ENCODE measurements at places on chromosomes 3 and 15.
A peak's percentile ranks its signal among the peaks of the same experiment; 100 is the strongest.

DNA sequence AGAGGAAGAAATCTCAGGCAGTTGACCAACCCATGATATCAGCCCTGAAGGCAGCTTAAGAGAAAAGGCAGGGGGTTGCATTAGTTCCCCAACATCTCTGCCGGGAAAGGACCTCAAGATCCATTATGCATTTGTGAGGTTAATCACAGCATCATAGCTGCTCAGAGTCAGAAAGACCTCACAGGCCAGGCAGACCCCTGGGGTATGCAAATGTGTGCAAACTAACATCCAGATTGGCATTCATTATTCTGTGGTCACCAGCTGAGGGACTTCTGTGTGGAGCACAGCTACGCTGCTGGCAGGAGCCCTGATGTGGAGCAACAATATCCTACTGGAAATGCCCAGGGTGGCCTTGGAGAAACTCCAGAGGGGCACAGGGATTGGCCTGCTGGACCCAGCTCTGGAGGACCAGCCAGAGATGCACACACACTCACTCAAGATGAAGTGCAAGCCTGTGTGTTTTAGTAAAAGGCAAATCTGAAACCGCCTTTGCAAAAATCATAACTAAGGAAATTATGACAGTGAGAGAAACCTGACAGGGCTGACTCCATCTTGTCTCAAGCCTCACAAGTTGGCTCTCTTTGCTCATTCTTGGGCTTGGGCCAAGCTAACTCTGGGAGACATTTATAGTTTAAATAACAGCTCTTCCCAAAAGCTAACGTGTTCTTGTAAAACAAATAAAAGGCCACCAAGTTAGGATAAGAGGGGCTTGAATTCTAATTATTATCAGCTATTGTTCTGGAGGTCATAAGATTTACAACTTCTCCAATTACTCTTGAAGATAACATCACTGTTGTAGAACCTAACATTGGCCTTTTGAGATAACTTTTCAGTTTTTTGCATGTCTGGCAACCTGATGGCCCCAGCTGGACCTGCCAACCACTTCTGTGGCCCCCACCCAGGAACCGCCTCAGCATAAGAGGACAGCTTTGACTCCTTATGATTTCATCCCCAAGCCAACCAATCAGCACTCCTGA lies 257.1 kb downstream of the UACA start:
- no peak for DNase-seq

GRCh38 chr15:97909291-97909891 lies 51.1 kb upstream of the ARRDC4 start:
- peak; percentile 69 for DNase-seq

GRCh38 chr3:128799653-128800052 lies 73.7 kb downstream of the RAB7A start:
- no peak for DNase-seq

GRCh38 chr3:113897373-113897777 lies 50.4 kb upstream of the ZDHHC23 start:
- DNase-seq = no peak

DNA sequence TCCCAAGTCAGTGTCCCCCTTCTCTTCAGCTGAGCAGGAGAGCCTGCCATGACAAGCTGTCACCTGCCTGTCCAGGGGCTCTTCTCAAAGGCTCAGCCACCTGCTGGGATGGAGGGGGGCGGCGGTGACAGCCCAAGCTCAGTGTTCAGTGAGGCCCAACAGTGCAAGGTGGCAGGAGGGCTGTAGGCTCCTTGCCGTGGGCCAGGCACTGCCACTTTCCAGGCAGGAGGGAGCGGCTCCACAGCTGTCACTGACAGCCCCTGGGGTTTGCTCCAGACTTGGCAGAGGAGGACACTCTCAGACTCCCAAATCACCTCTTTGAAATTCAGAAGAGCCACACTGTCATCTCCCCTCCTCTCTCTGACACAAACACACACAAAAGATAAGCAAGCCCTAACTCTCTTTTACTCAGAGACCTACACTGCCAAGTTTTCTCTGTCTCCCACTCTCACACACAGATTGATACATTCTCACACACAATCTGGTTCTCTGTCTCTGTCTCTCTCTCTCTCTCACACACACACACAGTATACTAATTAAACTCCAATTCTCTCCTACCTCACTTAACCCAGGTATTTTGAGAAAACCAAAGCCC lies 443.3 kb downstream of the EPHB1 start:
- no peak for DNase-seq

- DNase-seq = no peak
Observed at GRCh38 chr15:34802803-34803750, 7.7 kb upstream of the ACTC1 start.

DNA sequence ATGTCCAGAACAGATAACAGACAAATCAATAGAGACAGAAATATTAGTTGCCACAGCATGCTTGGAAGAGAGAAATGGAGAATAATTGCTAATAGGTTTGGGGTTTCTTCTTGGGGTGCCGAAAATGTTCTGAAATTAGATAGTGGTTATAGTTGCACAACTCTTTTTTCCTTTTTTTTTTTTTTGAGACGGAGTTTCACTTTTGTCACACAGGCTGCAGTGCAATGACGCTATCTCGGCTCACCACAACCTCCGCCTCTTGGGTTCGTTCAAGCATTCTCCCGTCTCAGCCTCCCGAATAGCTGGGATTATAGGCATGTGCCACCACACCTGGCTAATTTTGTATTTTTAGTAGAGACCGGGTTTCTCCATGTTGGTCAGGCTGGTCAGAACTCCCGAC lies 163.3 kb downstream of the PLCH1 start:
- no peak for DNase-seq

DNA sequence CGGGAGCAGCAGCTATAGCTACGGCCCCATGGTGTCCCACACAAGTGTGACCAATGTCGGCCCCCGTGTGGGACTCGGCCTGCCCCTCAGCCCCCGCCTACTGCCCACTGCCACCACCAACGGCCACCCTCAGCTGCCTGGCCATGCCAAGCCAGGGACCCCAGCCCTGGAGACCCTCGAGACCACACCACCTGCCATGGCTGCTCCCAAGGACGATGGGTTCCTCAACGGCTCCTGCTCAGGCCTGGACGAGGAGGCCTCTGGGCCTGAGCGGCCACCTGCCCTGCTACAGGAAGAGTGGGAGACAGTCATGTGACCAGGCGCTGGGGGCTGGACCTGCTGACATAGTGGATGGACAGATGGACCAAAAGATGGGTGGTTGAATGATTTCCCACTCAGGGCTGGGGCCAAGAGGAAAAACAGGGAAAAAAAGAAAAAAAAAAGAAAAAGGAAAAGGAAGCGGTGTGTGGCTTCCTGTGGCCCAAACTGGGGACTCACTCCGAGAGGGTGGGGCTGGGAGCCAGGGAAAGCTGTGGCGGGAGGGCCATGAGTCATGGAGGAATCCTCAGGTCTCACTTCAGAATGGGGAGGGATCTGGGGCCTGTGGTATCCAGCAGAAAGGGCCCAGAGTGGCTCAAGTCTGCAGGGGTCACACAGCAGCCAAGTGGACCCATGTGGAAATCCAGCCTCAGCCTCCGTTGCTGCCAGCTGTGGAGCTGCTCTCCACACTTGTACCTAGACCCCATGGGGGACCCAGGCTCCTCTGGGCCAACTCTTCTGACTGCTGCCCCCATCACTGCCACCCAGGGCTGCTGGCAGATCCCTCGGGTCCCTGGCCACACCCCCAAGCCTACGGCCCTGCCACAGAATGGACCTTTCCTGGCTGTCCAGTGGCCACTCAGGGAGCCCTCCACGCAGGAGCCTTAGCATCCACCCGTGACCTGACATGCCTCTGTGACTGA lies 26.1 kb downstream of the PTH1R start:
- no peak for DNase-seq

DNA sequence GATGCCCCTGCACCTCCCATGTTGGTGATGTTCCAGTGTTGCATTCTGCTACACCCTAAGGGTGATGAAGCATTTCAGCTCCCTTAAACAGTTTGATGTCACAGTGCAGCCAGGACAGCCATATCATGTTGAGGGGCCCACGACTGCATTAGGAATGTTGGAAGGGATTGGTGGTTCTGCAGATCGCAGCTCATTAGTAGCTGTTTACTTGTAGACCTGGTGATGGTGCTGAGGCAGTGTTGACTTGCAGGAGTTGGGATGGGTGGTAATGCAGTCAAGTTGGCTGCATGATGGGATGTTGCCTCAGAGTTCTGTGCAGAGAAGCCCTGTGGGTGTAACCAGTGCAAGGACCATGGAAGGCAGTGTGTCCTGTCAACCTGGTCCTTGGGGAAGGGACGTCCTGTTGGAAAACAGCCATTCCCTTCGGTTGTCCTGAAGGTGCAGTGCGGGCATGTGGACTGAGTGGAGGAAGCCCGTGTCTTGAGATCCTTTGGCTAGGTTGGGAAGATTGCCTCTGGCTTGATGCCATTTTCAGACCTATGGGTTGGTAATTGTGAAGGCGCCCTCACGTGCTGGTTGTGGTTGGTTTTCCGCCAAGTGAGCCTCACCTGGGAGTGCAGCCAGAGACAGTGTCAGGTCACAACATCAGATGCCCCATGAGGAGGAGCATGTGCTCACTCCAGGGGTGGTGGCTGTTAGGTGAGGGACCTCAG lies 100.7 kb downstream of the SNRPN start:
- DNase-seq = no peak

GRCh38 chr3:61960976-61961375 lies 399.6 kb downstream of the PTPRG start:
- DNase-seq = no peak

DNA sequence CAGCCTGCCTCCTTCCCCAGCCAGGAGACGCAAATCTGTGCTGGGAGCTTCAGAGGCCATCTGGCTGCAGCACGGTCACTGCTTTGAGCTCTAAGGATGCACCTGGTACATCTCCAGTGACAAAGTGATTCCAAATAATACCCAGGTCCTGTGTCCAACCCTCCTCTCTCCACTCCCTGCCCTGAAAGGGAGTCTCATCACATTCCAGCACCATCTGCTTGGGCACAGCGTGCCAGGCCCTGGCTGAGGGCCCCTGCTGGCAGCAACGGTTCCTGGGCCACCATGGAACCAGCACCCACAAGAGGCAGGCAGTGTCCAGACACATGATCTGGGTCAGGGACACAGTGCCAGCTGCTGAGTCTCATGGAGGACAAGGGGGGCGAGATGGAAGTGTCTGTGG lies 81.3 kb downstream of the MTHFS start:
- DNase-seq = no peak

DNA sequence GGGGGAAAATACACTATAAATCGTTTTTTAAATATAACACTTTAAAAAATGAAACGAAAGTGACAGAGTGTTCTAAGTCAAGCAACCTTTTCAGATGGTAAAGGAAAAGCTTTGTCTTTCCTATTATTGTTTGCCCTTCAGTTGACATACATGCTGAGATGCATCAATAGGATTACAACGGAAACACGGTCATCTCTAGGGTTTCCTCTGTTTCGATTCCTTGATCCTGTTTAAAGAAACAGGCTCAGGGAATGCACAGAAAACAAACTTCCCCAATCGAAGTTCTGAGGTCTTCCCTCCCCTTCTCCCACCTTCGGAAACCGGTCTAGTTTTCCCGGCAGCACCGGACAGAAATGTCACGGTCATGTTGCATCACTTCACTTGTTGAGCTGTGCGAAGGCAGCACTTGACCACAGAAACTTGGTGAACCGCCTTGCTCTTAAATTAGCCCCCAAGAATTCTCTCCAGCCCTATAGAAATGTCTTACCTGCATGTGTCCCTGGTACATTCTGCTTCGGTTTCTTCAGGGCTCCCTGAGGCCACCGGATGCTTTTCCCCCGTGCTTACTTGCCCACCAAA lies 556 bp downstream of the PEX5L start:
- no peak for DNase-seq

- no peak for DNase-seq
Observed at GRCh38 chr3:160098261-160098908, 109.8 kb downstream of the IL12A start.

DNA sequence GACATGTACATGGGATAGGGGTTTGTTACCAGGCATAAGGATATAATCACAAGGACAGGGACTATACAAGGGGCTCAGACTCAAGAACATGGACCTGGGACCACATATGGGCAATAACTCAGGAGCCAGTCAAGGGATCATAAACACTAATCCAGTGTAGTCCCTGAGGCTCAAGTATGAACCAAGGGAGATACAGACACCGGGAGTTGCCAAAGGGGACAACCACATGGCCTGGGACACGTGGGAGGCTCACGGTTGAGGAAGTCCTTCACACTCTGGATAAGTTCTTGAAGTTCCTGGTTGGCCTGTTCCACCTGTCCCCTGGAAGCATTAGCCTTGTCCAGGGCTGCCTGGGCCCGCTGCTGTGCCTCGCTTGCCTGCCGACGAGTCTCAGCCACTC lies 1.8 kb upstream of the USP19 start:
- no peak for DNase-seq

DNA sequence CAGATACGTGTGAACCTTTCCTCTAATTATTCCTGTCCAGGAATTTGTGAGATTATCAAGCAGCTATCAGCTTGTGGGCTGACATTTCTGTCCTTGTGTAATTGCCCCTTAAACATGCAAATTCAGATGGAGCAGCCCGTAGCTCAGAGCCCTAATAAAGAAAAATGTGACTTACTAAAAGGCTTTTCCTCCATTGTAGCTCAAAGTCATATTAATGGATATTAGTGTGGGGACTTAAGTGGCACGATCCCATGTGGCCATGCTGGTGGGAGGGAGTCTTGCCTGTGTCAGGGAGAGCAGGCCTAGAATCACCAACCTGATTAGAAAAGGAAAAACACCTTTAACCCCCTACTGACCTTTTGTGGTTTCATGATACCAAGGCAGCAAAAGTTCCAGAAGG lies 399.2 kb downstream of the LRTM1 start:
- no peak for DNase-seq

- DNase-seq = no peak
Observed at GRCh38 chr3:12875857-12876836, 34.8 kb upstream of the RPL32 start.

DNA sequence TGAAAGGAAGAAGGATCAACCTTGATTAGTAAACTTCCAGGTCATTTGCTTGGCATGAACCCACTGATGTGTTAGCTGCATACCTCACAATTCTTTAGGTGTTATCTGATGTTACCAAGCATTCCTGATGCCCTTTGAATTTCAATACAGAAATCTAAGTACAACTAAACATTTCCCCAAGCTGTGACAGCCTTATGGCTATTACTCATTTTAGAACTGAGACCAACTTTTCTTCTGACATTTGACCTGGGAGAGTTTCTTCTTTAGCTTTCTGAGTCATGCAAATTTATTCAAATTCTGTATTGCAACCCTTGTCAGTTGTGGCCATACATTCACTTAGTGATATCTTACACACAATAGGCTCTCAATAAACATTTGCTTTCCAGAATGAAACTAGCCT lies 124.3 kb downstream of the TIGIT start:
- no peak for DNase-seq
